ENCODE measurements at places on chromosomes 1 and 21. TPM values are rescaled to one million over a fixed set of nuclear protein-coding genes. Genes with fewer than 3 reads are reported as not detected.

DNA sequence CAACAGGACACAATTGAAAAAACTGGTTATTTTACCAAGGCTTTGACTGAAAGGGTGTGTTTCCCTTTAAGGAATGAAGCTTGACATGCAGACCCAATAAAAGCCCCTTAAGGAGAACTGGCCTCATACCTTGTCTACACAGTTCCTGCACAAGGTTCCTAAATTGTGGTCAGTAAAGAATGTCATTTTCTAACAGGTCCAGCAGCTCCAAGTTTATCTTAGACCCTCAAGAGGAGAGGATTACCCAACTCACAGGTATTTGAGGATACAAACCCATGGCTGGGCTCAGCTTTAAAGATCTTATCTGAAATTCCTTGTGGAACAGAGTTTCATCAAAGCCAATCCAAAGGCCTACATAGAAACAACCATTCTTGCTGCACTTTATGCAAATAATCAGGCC, 31.4 kb upstream of the CBR3 start:
- DNase-seq, result no peak

- no peak for DNase-seq
Measured at GRCh38 chr1:171484760-171485374, 463 bp upstream of the PRRC2C start.

- no peak for DNase-seq
Measured at GRCh38 chr1:236823559-236823958, 28.5 kb downstream of the MTR start.

The FAM43B gene
- polyA plus RNA-seq, result 1.7 TPM

GRCh38 chr1:112530832-112531231, 22.1 kb downstream of the WNT2B start:
- no peak for DNase-seq

GRCh38 chr1:15260418-15261154, 13.6 kb downstream of the FHAD1 start:
- DNase-seq, result no peak

GRCh38 chr1:30965924-30966599, 57.5 kb upstream of the SDC3 start:
- DNase-seq, result no peak

- DNase-seq, result peak; percentile 69
Measured at GRCh38 chr1:234486858-234487840, 8.2 kb upstream of the TARBP1 start.

The TNFAIP8L2 gene
- 1.8 TPM for polyA plus RNA-seq

DNA sequence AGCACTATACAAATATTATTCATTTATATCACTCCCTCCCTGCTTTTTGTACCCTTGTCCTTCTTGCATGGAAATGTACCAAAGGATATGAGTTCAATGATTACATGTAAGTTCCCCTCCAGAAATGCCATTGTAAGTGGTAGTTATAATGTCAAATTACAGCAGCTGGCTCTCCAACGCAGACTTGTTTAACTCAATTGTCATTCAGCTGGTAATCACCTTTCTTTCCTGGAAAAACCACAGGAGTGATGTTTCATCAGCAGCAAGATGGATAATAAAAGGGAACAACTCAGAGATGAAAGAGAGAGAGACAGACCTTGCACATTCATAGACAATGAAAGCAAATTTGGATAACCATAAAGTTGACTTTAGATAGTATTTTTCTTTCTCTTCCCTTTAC, 578.6 kb upstream of the PBX1 start:
- DNase-seq, result no peak

- no peak for DNase-seq
Measured at GRCh38 chr1:161989786-161990185, 33.9 kb downstream of the OLFML2B start.

GRCh38 chr21:34598931-34599400, 15.9 kb downstream of the RCAN1 start:
- no peak for DNase-seq

DNA sequence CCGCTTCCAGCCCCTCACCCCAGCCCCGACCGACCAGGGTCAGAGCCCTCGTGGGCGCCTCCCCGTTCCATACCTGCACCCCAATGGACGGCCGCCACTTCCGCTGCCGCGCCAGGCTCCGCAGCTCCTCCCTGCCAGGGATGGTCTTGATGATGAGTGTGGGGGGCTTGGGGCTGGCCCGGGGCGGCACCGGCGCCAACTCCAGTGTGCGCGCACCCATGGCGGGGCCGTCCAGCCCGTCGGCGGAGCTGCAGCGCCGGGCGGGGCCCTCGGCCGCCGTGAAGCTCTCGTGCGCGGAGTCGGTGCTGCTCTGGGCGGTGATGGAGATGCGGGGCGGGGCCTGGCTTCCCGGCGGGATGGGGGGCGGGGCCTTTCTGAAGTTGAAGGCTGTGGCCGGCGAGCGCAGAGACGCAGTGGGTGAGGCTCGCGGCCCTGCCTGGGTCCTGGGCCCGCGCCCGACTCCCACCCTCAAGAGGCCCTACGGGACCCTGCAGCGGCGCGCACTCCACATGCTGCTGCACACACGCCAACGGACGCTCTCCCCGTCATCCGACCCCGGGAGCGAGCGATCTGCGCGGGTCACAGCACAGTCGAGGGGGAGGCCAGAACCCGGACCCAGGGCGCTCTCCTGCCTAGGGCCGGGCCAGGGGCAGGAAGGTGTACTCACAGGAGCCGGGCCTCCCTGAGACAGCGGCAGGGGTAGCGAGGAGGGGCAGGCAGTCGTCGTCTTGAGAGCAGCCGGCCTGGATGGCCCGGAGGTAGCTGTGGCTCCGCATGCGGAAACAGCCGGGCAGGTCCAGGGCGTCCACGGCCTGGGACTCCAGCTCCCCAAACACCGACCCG, 26.1 kb upstream of the SMIM12 start:
- peak; percentile 71 for DNase-seq

GRCh38 chr1:197970771-197971170, 53.6 kb downstream of the LHX9 start:
- DNase-seq, result no peak

The ZBTB18 gene
- 9.0 TPM for polyA plus RNA-seq

DNA sequence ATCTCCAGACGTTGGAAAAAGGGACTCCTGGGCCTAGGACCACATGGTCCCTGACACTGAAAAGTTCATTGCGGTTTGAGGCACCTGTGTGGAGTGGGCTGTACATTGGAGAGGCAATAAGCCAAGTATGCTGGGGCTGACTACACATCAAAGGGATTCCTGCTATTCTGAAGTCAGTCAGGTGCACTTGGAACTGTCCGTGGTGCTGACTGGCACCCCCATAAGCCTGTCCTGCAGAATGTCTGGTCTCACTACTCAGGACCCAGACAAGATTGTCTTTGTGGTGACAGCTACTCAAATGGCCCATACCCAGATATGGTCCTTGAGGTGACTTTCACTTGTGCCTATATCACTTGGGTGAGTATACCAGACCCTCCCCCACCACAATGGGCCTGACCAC, 150.6 kb downstream of the RWDD3 start:
- peak; percentile 81 for DNase-seq

The CLCA1 gene
- not detected for polyA plus RNA-seq

DNA sequence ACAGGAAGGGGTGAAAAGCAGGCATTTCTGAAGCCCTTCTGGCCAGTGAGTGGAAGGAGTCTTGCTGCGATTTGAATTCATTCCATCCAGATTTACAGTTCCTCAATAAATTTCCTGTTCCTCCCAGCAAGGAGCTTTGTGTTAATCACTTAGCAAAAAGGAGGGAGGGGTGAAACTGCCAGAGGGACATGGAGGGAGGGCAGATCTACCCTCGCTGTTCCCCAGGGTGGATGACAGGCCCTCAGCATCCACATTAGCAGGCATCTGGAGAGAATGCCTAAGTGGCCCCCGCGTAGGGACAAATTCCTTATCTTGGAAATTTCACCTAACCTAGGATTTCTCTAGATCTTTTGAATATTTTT, 1.2 kb downstream of the ETV3 start:
- no peak for DNase-seq

The CLDN17 gene
- not detected for polyA plus RNA-seq

- DNase-seq, result no peak
Measured at GRCh38 chr21:45289134-45289533, 1.4 kb upstream of the POFUT2 start.

DNA sequence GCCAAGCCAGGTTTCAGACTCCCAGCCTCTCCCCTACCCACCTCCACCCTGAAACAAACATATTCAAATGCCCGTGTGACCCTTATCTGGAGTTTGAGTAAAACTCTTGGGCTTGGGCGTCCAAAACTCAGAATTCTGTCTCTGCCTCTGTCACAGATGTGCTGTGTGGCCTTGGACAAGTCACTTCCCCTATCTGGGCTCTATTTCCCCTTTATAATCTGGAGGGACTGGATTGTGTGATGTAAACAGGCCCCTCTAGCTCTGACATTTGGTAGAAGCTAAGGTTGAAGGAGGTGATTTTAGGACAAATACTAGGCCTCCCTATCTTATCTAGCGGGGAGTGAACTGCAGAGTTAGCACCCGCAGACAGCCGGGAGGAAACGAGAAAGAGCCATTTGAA, 67.5 kb downstream of the IGSF21 start:
- DNase-seq, result no peak

DNA sequence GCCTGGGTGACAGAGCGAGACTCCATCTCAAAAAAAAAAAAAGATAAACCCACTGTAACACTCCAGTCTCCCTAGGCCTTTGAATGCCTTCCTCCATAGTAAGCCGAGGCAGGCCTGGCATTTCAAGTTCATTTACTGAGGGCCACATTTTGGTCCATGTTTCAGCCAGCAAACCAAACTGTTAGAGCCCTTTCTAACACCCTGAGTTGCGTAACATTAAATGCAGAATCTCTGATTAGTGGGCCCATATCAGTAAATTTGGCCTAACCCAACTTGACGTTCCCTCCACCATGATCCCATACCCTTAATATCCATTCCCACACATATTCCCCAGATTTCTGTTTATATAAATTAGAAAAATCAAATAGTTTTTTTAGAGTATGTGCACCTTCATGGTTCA, 12.4 kb downstream of the MPZL1 start:
- DNase-seq, result no peak

DNA sequence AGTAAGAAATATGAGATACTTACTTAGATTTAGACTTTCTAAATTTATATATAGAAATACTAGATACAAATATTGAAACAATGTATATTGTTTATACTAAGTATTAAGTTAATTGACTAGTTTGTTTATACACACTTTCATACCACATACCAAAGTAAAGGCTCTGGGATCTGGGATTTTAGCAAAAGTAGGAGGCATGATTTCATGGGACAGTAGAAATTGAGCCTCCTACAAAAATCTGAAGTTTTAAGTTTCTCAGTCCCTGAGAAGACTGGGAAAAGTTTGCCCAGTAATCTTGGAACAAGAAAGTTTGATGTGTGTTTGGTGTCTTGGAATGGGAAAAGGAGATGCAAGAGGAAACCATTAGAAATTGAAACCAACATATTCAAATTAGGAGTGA, 30.9 kb downstream of the KCTD3 start:
- DNase-seq, result no peak

GRCh38 chr1:61852670-61853015, 110.4 kb downstream of the PATJ start:
- DNase-seq, result no peak

DNA sequence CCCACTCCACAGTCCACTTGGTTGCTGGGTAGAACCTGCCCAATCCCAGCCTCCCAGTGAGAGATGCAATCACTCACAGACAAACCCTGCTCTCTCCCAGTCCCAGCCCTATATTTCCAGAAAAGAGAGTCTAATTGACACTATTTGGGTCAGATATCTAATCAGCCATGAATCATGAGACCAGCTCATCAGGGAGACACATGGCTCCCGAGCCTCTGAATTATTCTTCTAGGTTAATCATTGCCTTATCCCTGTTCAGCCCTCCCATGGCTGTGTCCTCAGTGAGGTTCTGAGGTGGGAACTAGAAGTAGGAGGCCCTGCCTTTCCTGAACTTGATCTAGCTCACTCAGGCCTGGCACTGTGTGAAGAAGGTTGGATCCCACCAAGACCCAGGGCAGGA, 49.9 kb upstream of the ZC3H12A start:
- DNase-seq, result no peak

The NHLH1 gene
- polyA plus RNA-seq, result not detected

DNA sequence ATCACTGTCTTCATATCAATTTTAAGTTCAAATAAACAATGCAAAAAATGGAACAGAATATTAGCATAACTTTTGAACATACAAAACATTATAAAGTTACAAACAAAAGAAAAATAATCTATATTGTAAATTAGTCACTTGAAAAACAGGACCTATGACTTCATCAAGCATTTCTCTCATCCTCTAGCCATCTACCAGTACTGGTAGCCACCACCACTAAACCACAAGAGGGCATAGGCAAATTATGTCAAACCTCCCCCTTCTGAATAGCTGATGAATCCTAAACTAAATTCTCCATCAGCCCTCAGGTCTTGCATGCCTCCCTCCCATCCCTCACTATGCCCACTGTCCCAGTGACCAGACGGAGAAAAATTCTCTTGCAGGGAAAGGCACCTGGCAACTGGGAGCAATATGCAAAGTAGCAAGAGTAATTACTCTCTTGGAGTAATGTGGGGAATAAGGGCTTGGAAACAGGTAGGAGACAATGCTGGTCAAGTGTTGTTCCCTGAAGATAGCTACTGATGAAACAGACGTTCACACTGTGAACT, 37.1 kb downstream of the SSX2IP start:
- no peak for DNase-seq

- no peak for DNase-seq
Measured at GRCh38 chr1:182909578-182909977, 43.4 kb downstream of the SHCBP1L start.

DNA sequence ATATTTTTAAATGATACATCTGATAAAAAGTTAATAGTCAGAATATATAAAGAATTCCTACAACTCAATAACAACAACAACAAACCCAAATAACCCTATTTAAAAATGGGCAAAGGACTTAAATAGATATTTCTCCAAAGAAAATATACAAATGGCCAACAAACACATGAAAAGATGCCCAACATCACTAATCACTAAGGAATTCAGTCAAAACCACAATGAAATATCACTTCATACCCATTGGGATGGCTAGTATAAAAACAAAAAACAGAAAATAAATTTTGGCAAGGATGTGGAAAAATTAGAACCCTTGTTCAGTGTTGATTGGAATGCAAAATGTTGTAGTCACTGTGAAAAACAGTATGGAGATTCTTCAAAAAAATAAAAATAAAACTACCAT, 184.8 kb upstream of the RAB4A start:
- DNase-seq, result no peak

DNA sequence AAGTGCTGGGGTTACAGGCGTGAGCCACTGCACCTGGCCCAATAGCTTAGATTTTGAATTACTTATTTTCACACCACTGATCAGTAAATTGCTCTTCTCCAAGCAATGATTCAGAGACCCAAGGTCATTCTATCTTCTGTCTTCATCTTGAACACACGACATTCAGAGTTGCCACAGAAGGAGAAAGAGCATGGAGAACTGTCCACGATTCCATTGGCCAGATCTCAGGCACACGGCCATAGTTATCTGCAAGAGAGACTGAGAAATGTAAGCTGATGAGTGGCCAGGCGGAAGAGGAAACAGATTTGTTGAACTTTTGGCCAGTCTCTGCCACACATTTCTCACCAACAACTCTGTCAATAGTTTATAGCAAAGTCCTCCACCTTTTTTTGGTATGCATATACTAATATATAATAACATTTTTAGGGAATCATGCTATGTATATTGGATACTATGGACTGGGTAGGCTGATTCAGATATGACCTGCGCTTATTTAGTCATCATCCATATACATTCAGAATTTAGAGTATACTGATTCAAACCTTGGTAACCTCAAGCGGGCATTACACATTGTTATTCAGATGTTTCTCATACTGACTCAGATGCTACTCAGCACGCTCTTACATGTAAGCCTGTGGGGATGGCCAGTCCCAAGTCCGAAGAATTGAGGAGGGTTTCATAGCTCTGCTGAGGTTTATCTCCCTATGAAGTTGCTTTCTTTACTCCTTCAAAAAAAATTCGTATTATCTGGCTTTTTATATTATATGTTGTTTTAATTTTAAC, 25.5 kb upstream of the CAP1 start:
- DNase-seq, result no peak

The SAMD13 gene
- 2.9 TPM for polyA plus RNA-seq

The KLHDC7A gene
- polyA plus RNA-seq, result 28.0 TPM

All from kidney (tissue), 22 donors.